NCI-H2029 treated with DMSO at 0.1 percent for 48 hours (cell line): ENCODE measurements at places on chromosomes 3 and 15.

DNA sequence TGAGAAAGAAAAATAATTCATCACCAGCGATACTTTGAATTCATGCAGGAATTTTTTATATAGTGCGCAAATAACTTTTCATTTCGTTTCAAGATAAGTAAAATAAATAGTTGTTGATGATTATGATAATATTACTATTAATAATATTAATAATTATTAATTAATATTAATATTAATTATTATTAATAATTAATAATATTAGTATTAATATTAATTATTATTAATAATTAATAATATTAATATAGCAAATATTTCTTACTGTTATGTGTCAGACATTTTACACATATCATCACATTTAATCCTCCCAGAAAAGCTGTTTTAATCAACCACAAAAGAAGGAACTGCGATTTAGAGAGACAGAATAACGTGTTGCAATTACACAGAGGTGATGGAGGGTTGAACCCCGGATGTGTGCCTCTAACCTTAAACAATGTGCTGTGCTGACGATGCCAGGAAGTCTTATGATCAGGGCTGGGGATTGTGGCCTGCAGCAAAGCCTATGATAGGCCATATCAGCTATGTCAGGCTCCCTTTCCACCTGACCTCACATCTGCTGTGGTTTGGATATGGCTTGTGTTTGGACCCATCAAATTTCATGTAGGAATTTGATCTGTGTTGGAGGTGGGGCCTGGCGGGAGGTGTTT is 263.5 kb upstream of the NR2F2 start:
- no peak for DNase-seq

- no peak for DNase-seq
Observed at GRCh38 chr3:53195602-53196574, 34.9 kb downstream of the PRKCD start.

- DNase-seq = no peak
Observed at GRCh38 chr3:151037746-151038477, 47.6 kb upstream of the MED12L start.

- DNase-seq = no peak
Observed at GRCh38 chr15:71256934-71257664, 141.8 kb downstream of the THSD4 start.

GRCh38 chr3:177146646-177147045 is 50.6 kb downstream of the TBL1XR1 start:
- DNase-seq = no peak

- no peak for DNase-seq
Observed at GRCh38 chr3:46719044-46719565, 1.4 kb upstream of the PRSS50 start.

DNA sequence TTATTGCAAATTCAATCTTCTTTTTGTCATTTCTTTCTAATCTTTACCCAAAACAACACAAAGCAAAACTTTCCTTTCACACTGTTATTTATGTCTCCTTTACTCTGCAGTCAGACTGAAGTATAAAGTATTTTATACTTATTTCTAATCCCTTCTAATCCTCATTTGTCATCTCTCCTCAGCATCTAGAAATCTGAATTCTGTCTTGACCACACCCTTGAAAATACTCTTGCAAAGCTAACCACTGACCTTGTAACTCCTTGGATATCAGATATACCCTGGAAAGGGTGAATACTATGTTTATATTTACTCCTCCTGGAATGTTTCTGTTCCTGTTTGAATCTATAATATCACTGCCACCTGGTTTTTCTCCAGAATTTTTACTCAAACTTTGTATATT is 481.1 kb downstream of the ZNF385D start:
- no peak for DNase-seq

GRCh38 chr3:15632212-15632580 is 30.7 kb downstream of the BTD start:
- DNase-seq = no peak

- no peak for DNase-seq
Observed at GRCh38 chr15:95202569-95203349, 971.4 kb downstream of the MCTP2 start.

GRCh38 chr3:192993411-192993810 is 75.8 kb upstream of the MB21D2 start:
- no peak for DNase-seq

DNA sequence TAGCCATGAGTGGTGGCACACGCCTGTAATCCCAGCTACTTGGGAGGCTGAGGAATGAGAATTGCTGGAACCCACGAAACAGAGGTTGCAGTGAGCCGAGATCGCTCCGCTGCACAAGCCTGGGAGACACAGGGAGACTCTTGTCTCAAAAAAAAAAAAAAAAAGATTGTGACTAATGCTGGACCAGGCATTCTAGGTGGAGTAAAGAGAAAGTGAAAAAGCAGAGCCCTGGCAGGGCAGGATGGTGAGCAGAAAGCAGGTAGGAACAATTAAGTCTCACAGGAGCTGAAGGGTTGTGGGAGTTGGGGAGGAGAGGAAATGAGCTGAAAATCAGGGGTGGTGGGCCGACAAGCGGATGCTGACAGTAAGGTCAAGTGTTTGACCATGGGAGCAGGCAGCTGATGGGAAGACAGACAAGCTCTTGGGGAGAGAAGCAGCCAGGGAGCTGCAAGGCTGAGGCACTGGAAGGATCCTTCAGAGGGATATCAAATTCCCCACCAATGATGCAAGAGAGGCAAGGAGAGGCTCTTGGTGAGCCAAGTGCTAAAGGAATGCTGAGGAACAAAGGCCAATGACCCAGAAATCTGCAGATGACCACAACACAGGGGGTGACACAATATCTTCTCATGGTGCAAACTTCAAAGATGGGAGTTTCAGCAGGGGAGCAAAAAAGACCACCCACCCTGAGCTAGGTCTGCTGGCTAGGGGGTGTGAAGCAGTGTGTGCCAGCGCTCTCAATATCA is 251.1 kb downstream of the ULK4 start:
- no peak for DNase-seq

- DNase-seq = no peak
Observed at GRCh38 chr15:74725225-74725774, at the start of gene CYP1A1. CYP1A1 (minus strand) TSS chr15:74725528; CDS start chr15:74723097, 2,431 bp downstream.

- no peak for DNase-seq
Observed at GRCh38 chr15:59622289-59622688, 10.7 kb downstream of the GCNT3 start.

- DNase-seq = no peak
Observed at GRCh38 chr3:36206956-36207580, 173.2 kb upstream of the STAC start.

GRCh38 chr15:41968701-41969100 is 3.7 kb downstream of the EHD4 start:
- DNase-seq = no peak
